ENCODE measurements at places on chromosomes 4 and X.

GRCh38 chr4:1218634-1219565, 30.0 kb downstream of the CTBP1 start:
- no peak for DNase-seq

DNA sequence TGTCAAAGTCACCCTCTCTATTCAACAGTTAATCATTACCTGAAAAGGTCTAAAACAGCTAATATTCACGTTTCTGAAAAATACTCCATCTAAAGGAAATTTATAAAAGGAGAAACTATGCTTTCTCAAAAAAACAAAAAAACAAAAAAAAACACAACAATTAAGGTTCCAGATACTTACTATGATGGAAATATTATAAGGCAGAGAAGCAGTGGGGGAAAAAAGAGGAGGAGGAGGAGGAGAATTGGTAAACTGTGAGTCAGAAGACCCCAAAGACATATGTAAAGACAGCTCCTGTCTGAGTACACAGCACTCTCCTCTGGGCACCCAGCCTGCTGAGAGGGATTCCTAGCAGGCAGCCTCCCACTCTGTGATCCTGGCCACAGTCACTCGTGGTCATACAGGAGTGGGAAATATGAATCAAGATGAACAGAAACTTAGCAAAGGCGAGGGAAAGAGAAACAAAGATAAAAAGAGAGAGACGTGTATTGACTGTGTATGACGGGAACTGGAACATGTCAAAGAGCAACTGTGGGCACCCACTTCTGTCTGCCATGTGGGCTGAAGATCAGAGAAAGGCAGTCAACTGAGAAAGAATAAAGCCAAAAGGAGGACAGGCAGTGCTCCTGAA, 12.5 kb downstream of the KLHL15 start:
- DNase-seq: no peak

GRCh38 chr4:175927121-175927520, 115.1 kb upstream of the GPM6A start:
- no peak for DNase-seq

GRCh38 chr4:118173956-118174725, 139.9 kb downstream of the NDST3 start:
- DNase-seq: no peak

DNA sequence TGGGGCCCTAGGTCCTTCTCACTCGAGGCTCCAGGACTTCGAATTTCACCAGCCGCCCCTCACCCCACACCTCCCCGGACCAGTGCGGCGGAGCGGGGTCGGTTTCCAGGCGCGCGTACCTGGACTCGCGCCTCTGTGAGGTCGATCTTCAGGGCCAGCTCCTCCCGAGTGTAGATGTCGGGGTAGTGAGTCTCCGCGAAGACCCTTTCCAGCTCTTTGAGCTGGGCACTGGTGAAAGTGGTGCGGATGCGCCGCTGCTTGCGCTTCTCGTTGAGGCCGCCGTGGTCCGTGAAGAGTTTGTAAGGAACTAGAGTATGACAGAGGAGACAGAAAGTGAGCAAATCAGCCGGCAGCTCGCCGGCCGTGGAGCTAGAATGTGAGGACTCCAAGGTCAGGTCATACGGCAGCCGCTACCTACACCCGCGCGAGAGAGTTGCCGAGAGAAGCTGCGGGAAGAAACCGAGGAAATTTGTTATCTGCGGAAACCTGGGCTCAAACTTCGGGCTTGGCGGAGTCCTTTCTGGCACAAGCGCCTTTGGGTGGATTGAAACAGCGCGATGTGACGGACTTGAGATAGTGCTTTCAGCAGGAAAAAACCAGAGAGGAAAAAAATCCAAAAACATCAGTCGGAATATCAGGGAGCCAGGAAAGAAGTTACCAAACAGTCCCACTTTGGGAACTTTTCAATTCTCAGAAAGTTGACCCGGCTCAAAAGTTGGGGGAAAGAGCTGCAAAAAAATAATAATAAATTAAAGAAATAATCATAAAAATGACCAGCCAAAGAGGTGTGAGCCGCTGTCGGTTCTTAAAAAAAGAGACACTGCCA, 1.1 kb downstream of the PHOX2B start:
- DNase-seq: no peak

GRCh38 chrX:74525116-74525515, 89.3 kb downstream of the RLIM start:
- DNase-seq: no peak

DNA sequence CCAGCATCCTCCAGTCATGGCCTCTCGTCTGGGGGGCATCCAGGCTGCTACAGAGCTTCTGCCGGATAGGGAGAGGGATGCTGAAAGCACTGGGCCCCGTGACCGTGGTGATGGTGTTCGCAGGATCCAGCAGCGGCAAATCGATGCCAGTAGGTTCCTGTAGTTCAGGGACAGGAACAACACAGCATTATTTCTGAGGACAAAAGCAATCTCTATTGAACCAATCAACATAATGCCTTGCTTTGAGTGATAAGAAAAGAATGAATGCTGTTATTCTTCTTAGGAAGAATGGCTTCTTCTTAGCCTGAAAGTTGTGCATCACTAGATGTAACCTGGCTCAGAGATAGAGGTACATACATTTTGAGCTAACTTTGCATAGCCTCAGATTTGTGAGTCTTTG, 378.6 kb downstream of the UNC5C start:
- no peak for DNase-seq

DNA sequence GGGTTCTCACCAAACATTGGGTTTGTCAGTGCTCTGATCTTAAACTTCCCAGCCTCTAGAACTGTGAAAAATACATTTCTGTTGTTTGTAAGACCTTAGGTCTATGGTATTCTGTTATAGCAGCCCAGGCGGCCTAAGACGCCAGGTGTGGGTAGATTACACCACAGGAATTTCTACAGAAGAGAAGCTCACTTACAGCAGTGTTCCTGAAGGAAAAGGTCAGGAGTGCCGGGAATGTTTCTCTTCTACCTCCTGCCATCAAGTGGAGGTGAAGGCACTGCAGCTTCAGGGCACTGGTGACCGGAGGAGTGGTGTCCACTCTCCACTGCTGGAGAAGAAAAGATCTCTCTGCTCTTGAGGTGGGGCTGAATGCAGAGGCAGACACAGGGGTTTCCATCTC, 45.7 kb downstream of the FHDC1 start:
- DNase-seq: no peak

- no peak for DNase-seq
Observed at GRCh38 chr4:170259631-170260153, 169.9 kb upstream of the AADAT start.

GRCh38 chr4:137043184-137043583, 489.1 kb downstream of the PCDH18 start:
- DNase-seq: no peak

GRCh38 chr4:184475096-184475461, 729 bp upstream of the IRF2 start:
- peak; percentile 35 for DNase-seq

- no peak for DNase-seq
Observed at GRCh38 chrX:24877288-24877664, 138.5 kb downstream of the ARX start.

DNA sequence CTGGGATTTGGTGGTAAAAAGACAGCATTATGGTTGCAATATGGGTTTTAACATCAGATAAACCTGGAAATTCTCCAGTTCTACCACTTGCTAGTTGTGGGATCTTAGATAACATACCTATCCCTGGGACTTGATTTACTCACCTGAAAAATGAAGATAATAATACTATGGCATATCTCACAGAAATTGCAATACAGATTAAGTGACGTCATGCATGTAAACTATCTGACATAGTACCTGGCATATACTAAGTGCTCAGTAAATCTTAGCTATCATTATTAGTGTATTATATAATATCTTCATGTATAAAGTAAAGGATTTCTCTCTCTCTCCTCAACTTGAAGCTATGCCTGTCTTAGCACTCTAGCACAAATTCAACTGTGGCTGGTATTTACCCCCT, 192.5 kb downstream of the PCDH19 start:
- no peak for DNase-seq

DNA sequence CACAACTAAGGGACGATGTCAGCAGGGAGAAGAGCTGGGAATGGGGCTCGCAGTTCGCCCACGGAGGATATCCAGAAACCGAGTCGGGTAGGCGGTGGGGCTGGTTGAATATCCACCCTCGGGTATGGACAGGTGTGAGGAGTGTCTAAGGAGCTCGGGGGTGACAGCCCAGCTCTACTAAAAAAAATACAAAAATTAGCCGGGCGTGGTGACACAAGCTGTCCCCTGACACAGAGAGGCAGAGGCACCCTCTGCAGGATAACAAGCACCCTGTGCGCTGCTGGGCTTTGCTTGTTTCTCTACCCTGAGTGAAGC, 12.2 kb upstream of the ASMTL start:
- no peak for DNase-seq

- DNase-seq: no peak
Observed at GRCh38 chr4:82905205-82905604, 4.7 kb downstream of the THAP9 start.

GRCh38 chr4:4330794-4331193, 40.7 kb downstream of the ZBTB49 start:
- DNase-seq: no peak

- DNase-seq: no peak
Observed at GRCh38 chr4:93217431-93217830, 611.1 kb upstream of the ATOH1 start.

- DNase-seq: no peak
Observed at GRCh38 chr4:38514465-38515146, 149.4 kb upstream of the KLF3 start.

DNA sequence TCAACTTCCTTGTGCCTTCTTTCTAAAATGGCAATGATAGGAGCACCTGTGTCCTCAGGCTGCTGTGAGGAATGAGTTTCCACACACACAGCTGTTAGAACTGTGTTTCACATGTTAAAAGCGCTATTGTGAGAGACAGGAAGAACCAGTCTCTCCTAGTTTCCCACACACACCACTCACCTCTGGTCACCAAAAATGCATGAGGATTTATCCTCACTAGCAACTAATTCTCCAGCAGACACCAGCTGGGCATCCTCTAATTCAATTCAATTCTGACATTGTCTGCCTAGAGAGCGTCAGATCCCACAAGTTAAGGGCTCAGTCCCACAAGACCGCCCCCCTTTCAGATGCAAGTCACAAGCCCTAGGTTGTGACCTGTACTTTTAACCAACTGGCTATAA, 29.0 kb upstream of the SLC2A9 start:
- no peak for DNase-seq

GRCh38 chr4:184395971-184396391, 78.4 kb downstream of the IRF2 start:
- DNase-seq: no peak

DNA sequence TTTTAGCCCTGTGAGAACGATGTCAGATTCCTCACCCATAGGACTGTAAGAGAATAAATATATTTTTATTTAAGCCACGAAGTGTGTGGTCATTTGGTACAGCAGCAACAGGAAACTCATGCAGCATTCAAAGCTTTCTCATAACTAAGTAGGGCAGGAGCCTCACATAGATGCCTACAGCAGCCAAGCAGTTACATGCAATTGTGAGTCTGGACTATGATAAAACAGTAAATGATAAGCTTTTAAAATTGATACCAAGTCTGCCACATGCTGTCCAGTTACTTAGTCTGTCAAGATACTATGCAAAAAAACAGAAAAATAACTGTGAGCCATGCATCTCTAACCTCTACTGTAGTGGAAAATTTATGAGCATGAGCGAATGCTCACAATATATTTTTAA, 359.6 kb downstream of the HS3ST1 start:
- DNase-seq: no peak

DNA sequence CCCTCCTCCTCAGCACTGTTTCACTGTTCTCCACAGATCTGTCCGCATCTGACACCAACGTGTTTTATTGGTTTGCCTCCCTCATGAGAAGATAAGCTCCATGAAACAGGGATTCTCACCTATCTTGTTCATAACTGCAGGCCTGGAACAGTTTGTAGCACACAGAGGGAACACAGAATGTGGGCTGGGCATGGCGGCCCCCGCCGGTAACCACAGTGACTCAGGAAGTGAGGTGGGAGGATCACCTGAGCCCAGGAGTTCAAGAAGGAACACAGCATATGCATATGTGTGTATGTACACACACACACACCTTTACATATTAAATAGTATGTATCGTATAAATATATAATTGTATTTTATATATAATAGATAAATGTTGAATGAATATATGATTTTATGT, 168.6 kb downstream of the AFAP1 start:
- DNase-seq: no peak

GRCh38 chrX:71872542-71873458, 37.8 kb upstream of the NHSL2 start:
- no peak for DNase-seq

- no peak for DNase-seq
Observed at GRCh38 chr4:147355032-147355656, 125.8 kb upstream of the EDNRA start.

GRCh38 chr4:99436462-99436861, 1.3 kb upstream of the ADH7 start:
- no peak for DNase-seq

- DNase-seq: no peak
Observed at GRCh38 chr4:108536577-108536976, 83.8 kb upstream of the RPL34 start.

GRCh38 chr4:188363196-188363595, 224.0 kb downstream of the TRIML1 start:
- DNase-seq: no peak

DNA sequence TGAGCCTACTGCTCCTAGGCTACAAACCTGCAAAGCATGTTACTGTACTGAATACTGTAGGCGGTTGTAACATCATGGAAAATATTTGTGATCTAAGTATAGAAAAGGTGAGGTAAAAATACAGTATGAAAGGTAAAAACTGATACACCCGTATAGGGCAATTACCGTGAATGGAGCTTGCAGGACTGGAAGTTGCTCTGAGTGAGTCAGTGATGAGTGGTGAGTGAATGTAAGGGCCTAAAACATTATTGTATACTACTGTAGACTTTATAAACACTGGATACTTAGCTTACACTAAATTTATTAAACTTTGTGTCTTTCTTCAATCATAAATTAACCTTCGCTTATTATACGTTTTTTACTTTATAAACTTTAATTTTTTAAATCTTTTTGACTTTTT, 3.7 kb downstream of the KIF4A start:
- DNase-seq: no peak

DNA sequence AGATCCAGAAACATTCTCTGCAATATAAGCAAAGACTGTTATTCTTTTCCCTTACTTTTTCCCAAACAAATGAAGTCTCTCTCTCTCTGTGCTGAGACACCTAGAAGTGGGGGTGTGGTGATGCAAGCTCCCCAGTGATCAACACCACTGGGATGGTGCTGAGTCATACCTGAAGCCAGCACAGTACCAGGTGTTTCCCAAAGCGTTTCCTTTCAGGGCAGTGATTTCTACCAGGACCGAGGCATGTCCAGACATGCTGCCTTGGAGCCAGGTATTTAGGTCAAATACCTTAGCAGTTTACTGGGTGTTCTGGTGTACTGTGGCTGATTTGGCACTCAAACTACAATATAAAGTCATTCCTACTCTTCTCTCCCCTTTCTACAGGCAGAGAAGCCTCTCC, 726.5 kb downstream of the FAM133A start:
- no peak for DNase-seq

- no peak for DNase-seq
Observed at GRCh38 chr4:97153042-97153441, 990.2 kb downstream of the STPG2 start.

Data from stimulated activated CD4-positive, alpha-beta T cell treated with anti-CD3 and anti-CD28 coated beads, Interleukin-1b, Interleukin-23, amount 100 ng/mL, for 1 hour (primary cell).